ENCODE measurements at places on chromosomes 1 and 21. TPM values are rescaled to one million over a fixed set of nuclear protein-coding genes. Genes with fewer than 3 reads are reported as not detected.

- DNase-seq = no peak
Measured at GRCh38 chr1:102853701-102854187, 254.6 kb downstream of the COL11A1 start.

- no peak for DNase-seq
Measured at GRCh38 chr21:19275065-19275464, 871.5 kb upstream of the TMPRSS15 start.

RALGPS2 gene
- total RNA-seq = 41.6 TPM

- DNase-seq = no peak
Measured at GRCh38 chr1:184030433-184031091, 7.0 kb downstream of the COLGALT2 start.

GRCh38 chr1:199701726-199702125 lies 325.8 kb upstream of the NR5A2 start:
- no peak for DNase-seq

DNA sequence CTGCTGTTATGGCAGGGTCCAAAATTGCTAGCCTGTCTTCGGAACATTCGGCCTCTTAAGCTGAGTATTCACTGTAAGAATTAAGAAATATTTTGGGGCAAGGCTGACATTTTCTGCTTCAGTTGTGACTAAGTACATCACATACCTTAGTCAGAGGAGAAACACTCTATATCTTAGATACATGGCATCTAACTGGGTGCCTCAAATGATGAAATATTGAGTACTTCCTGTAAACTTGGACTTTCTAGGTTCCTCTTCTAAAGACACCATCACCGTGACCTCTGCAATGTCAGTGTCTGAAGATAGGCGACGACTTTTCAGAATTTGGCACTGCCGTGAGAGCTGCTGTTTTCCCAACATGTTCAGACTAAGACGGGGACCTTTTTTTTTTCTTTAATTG lies 65.6 kb downstream of the PCBP3 start:
- DNase-seq = no peak

GRCh38 chr1:116908820-116909511 lies 750 bp upstream of the PTGFRN start:
- no peak for DNase-seq

GRCh38 chr1:22225858-22226589 lies 83.1 kb upstream of the WNT4 start:
- DNase-seq = no peak

DNA sequence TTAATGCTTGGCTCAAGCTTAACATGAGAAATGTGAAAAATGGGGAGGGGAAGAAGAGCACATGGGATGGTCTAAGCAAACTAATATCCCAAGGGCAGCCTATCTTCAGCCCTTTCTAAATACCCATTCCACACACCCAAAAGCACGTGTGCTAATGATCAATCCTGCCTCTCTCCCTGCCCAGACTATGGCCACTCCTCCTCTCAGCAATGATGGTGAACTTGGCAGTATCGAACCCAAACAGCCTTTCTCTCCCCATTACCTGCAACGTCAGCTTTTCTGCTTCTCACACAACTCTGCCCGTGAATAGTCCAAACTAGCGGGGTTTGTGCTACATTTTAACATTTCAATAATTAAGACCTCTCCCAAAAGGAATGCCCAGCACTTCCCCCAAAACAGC lies 41.6 kb downstream of the SSBP3 start:
- no peak for DNase-seq

CD164L2 gene
- not detected for total RNA-seq

GRCh38 chr1:56413671-56414199 lies 165.6 kb downstream of the PLPP3 start:
- no peak for DNase-seq

C1QC gene
- not detected for total RNA-seq

SMIM34 gene
- not detected for total RNA-seq

DNA sequence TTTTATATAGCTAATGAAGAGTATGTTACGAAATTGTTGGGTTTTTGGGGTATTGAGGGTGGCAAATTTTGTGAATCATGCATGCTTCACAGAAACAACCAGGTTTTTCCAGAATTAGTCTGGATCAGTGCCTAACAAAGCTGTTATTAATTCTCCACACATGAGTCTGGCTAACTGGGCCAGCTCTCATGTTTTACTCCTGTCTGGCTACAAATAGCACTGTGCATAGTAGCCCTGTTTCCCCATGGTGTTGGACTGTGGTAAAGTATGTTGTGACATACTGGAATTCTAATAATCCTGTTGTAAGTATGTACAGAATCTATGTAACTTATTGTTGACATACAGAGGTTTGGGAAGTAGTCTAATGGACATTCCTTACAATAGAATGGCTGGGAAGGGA lies 35.8 kb downstream of the S100B start:
- DNase-seq = peak; percentile 22

OR2G2 gene
- total RNA-seq = not detected

RPF1 gene
- 38.4 TPM for total RNA-seq

SPRR5 gene
- not detected for total RNA-seq

LINGO4 gene
- not detected for total RNA-seq

DNA sequence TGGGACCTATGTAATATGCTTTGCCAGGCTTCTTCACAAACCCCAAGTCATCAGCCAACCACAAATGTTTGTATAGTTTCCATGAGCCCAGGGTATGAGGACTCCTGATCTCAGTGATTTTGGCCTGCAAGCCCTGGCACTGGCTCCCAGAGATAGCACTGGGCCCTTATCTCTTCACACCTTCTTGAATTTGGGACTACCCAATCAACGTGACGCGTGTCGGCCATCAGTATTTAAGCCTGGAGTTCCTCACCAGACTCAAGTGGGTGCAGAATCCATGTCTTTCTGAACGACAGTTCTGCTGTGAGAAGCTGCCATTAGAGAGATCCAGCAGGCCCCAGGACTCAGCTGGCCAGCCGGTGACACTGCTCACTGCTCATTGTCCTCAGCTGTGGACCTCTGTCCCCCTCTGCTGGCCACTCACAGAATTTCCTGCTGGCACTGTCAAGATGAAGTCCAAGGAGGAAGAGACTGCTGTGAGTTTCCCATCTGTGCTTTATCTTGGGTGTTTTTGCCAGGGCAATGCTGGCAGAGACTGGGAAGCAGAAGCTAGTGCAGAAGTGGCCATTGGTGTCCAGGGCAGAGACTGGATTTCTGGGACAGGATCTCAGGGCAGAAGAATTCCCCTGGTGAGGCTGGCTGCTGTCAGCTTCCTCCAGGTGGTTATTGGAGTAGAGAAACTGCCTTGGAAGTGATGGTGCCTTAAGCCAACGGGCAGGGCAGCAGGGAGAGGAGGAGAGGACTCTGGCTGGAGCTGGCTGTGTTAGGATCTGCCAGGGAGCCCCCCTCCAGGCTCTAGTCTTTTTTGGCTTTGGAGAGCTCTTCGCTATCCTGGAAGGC lies 28.4 kb downstream of the TMCC2 start:
- DNase-seq = peak; percentile 84

DNA sequence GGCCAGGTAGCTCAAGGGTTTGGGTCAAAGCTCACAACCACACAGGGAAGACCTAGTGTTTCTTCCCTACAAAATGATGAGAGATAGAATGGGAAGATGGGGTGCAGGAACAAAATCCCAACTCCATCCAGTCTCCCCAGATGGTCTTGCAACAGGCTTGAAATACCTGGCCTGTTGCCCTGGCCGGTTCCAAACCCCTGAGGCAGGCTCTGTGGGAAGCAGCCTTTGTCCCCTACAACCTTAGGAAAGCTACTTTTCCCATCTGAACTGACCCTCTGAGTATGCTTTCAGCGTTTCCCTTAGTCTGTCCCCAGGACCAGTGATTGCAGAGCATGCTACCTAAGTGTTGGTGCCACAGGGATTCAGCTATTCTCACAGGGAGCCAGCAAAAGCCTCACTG lies 104.0 kb downstream of the GDAP2 start:
- DNase-seq = no peak

DNA sequence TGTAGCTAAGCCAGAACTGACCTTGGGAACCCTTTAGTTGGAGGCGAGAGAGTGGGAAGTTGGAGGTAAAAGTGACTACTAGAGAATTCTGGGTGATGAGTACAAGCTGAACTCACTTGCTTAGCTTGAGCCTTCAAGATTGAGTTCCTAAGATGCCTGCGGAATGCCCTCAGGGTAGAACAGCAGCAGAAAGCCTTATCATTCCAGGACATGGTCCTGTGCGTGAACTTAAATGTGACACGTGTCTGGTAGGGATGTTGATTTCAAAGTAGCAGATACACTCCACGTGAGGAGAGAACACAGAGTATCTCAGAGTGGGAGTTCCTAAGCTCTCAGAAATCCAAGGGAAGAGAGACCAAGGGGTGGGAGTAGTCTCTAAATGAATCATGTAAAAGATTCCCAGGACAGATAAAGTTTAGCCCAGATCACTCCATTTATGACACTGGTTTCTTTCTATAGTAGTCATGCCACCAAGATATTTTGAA lies 60.1 kb downstream of the KCNK1 start:
- peak; percentile 62 for DNase-seq

RIIAD1 gene
- total RNA-seq = not detected

C2CD2 gene
- total RNA-seq = 25.0 TPM

All from fibroblast of villous mesenchyme (primary cell).